ENCODE measurements at places on chromosomes 6 and 20.

DNA sequence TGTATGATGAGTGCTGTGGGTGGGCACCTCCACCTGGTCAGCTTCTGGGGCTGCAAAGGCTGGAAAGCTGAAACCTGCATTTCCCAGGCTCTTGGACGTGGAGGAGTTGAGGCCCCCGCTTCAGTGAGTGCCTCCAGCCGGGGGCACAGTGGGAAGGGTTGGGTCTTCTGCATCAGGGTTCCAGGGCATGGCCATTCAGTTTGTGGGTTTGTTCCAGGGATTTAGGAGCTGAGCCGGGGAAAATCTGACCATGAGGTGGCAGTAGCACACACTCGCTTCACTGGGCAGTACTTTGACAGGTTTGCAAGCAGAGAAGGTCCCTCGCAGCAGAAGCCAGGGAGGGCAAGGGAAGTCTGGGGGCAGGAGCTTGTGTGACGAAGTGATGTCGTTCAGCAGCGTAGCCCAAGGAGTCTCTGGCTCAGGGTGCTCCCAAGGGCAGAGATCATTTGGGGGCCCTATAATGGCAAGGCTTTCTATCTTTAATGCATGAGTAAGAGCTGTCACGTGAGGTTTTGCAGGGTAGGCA is 69.5 kb upstream of the SULF2 start:
- DNase-seq, result no peak

- no peak for DNase-seq
These were observed 114.4 kb downstream of the ADGRG6 start for GRCh38 chr6:142416179-142416578.

GRCh38 chr6:48928937-48929336 is 534.1 kb downstream of the MMUT start:
- no peak for DNase-seq

- no peak for DNase-seq
These were observed 30.9 kb upstream of the CD83 start for GRCh38 chr6:14086701-14087100.

- no peak for DNase-seq
These were observed 202.1 kb upstream of the SNX9 start for GRCh38 chr6:157620944-157621343.

DNA sequence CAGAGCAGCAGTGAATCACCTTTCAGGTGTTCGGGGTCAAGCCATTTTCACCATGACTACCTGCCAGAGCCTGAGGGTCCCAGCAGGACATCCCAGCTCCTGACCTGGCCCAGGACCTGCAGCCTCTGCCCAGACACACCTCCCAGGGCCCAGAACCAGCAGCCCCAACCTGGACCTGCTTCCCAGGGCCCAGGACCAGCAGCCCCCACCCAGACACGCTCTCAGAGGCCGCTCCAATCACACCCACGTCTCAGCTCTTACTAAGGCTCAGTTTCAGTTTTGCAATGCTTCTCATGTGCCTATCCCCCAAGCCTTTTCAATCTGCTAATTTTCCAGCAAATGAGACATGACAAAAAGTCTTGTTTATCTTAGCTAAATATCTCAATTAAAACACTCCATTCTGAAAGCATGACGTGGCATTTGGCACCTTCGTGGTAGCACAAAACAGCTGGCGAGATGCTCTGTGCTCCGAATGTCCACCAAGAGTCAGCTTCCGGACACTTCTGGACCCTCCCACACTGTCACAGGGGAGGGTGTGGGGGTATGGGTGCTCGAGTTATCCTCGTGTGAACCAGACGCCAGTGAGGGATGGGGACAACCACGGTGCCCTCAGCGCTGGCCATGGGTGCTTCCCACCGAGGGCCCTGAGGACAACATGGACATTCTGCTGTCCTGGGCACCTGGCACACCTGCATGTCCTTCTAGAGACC is 253.2 kb downstream of the DLL1 start:
- DNase-seq, result no peak

GRCh38 chr6:145015739-145016558 is 719.4 kb downstream of the EPM2A start:
- no peak for DNase-seq

DNA sequence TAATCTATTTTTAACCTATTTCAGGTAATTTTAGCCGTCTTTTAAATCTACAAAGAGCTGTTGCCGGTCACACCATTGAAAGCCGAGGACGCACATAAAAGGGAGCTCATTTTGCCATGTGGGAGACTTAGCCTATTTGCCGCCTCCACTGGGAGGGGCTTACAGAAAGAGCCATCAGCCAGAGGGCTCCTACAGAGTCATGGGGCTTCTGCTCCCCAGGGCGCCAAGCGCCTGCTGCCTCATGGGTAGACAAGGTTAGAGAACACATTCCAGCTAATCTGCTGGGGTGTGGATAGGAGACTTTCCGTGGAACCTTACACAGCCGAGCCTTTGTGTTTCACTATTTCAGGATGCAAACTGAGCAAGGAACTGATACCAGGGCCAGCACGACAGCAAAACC is 12.6 kb downstream of the PCMTD2 start:
- no peak for DNase-seq

GRCh38 chr6:128508588-128509296 is 11.7 kb downstream of the PTPRK start:
- no peak for DNase-seq

DNA sequence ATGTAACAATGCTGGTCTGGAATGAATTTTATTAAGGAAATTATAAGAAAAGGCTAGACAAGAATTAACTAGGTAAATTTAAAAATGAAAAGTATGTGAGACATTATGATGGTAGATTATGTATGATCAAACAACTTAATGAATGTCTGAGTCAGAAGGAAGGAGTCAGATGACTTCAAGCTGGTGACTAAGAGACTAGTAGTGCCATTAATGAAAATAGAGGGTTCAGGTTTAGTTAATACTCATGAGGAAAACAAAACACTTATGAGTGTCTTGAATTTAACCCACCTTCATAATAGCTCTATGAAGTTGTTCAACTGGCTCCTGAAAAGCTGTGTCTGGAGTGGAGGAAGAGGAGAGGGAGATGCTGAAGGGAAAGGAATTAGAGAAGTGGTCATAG is 256.3 kb downstream of the ADGRB3 start:
- DNase-seq, result no peak

GRCh38 chr6:154403788-154404187 is 47.2 kb upstream of the IPCEF1 start:
- DNase-seq, result no peak

GRCh38 chr20:56924292-56925081 is 295.4 kb downstream of the TFAP2C start:
- no peak for DNase-seq

- no peak for DNase-seq
These were observed 46.9 kb upstream of the SPACA1 start for GRCh38 chr6:88000713-88001112.

GRCh38 chr20:47188540-47188939 is 168.0 kb downstream of the ZMYND8 start:
- DNase-seq, result no peak

GRCh38 chr20:59823491-59824259 is 109.8 kb downstream of the SYCP2 start:
- DNase-seq, result no peak

- DNase-seq, result no peak
These were observed 27.8 kb downstream of the PAQR8 start for GRCh38 chr6:52389626-52390360.

- DNase-seq, result no peak
These were observed 6.0 kb upstream of the HSF2 start for GRCh38 chr6:122393351-122393896.

GRCh38 chr20:10427060-10427692 is 6.8 kb downstream of the MKKS start:
- DNase-seq, result no peak

GRCh38 chr6:126461045-126461444 is 121.1 kb downstream of the CENPW start:
- no peak for DNase-seq

DNA sequence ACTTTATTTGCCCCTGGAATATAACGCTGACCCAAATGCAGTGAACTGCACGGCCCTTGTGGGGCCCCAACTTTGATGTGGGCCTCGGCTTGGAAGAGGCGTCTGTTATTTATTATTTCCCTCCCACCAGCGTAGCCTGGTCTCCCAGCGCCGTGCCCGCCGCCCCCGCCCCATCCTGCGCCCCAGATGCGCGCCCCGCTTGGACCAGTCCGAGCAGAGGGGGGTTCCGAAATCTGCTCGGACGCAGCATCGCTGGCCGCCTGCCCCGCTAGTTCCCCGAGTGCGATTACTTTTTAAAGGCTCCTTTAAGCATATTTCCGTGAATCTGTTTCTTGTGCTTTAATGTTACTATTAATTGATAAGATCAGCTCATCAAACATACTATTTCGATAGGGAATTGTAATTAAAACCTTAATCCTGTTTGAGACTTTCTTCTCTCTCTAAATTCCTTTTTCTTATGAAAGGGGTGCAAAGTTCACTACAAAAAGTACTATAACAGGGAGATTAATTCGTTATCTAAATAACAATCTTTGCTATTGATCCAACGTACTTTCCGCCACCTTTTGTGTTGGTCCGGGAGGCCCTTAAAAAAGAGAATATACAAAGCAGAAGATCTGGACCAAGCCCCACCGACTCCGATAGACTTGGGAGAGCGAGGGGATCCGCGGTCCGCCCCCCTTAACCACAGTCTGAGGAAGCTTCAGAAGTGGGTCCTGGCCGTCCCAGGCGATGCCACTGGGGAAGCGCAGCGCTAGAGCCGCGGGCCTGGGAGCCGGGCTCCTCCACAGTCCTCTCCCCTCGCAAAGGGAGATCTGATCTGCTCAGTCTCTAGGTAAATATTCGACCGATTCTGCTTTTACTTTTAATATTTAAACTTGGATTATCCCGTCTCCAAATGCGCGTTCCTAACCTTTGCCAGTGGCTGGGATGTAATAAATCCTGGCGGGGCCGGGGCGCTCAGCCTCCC is 10.2 kb downstream of the POU3F2 start:
- no peak for DNase-seq

DNA sequence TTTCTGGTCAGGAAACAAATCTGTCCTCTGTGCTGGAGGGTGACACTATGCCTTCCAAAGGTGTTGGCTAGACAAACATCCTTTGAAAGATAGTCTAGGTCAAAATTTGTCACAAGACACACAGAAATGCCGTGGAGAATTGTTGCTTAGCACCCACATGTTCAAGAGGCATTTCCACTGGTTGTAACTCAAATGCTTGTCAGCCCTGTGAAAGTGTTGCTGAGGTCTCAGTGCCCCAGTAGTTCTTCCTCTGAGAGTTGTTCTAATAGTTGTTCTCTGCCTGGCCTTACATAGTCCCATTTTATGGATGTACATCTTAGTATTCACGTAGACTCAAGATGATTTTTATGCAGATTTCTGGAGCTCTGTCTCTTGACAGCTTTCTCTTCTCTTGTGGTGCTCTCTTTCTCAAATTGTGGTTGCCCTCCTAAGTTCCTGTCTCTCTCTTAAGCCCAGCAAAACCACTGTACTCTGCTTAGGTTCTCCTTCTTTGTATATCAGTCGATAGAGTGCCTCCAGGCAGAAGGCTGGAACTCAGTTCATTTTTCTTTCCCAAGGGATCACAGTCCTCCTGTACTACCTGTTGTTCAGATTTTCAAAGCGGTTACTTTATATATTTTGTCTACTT is 39.5 kb upstream of the REV3L start:
- DNase-seq, result no peak

- DNase-seq, result no peak
These were observed 480.8 kb upstream of the JARID2 start for GRCh38 chr6:14765106-14765505.

GRCh38 chr20:33719277-33719988 is 677 bp downstream of the PXMP4 start:
- no peak for DNase-seq

GRCh38 chr20:44031001-44031574 is 116.4 kb downstream of the TOX2 start:
- DNase-seq, result no peak

DNA sequence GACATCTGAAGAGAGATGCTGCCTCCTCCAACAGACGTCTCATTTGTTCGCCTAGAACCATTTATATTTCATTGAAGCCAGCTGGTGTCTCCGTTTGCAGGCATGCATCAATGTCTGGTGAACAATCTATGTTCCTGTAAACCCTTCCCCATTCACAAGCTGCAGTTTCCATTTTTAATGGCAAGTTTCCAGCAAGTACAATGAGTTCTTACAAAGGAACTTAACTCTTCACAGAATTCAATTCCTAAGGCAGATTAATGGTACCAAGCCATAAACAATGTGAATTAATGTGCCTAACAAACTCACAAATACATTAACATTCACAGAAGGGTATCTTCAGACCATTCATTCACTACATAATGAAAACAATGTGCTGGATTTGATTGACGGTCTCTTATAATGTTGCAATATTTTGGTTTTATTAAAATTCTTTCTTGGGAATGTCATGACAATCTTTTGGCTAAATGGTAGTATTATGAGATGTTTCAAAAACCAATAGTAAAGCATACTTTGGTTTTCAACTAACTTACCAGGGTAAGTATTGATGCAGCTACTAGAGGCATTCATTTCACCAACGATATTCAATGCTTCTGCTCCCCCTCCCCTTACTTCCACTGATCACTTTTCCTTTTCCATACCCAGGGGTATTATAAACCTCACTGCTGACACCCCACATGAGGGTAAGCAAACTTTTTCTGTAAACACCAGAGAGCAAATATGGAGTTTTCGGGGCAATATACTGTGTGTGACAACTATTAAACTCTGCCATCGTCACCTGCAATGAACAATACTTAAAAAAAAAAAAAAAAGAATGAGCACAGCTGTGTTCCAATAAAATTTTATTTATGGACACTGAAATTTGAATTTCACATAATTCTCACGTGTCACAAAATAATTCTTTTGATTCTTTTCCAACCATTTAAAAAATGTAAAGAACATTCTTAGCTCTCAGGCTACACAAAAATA is 4.2 kb downstream of the AKIRIN2 start:
- no peak for DNase-seq

DNA sequence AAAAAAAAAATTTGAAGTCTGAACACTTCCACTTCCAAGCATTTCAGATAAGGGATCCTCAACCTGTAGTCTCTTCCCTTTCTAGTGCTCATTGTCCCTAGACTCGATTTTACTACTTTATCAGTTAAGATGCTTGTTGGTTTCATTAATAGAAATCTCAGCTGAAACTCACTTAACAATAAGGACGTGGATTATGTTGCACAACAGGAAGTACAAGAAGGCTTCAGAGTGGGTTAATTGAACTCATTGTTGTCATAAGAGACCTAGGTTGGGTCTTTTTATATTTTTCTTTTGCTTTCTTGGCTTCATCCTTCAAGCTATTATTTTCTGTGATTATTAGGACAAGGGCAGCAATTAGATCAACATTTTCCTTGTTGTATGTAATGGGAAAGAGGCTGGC is 175.2 kb downstream of the CDKAL1 start:
- DNase-seq, result no peak

- DNase-seq, result peak; percentile 36
These were observed 16.1 kb downstream of the FGD2 start for GRCh38 chr6:37021356-37022129.

GRCh38 chr20:9186396-9186795 is 117.5 kb downstream of the PLCB4 start:
- no peak for DNase-seq

- no peak for DNase-seq
These were observed 66.0 kb downstream of the ELOVL5 start for GRCh38 chr6:53282741-53283140.

GRCh38 chr6:38143191-38144150 is 323.9 kb downstream of the ZFAND3 start:
- no peak for DNase-seq
